Iris pigment epithelial cell (primary cell): ENCODE measurements at places on chromosomes 3 and 15.

GRCh38 chr3:37295925-37296324 is 121.5 kb upstream of the LRRFIP2 start:
- peak; percentile 65 for DNase-seq

GRCh38 chr3:136239094-136239493 is 11.0 kb upstream of the PCCB start:
- no peak for DNase-seq

DNA sequence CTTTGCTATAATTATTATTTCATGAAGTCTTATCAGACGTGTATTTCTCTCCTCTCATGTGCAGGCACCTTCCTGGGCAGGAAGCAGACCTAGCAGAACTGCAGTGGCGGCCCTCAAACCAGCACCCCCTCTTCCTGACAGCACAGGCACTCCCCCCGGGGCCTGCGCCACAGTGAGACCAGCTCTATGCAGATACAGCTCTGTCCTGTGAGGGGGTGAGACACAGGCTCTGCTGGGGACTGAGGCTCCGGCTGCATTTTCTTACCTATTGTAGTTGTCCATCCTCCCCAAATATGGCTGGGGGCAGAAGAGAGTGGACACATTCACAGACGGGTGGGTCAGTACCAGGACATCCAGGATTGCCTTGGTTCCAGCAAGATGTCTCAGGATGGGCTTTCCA is 5.0 kb downstream of the CISH start:
- no peak for DNase-seq

DNA sequence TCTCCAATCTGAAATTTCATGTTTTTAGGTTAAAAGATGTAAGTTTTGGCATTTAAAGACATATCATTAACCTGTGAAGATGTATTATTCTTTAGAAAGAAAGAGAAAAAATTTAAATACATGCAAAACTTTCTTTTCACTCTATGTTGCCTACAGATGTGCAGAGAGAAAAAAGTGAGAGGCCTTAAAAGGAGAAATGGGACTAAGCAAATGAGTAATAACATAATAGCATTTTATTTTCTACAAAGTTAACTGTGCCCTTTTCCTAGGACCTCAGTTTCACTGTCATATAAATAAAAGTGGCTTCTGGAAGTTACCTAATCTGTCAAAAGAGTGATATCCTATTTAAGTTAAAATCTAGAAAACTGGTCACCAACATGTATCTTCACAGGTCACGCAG is 16.1 kb downstream of the DAZL start:
- DNase-seq = no peak

GRCh38 chr15:36472672-36473071 is 106.8 kb upstream of the CDIN1 start:
- DNase-seq = no peak

DNA sequence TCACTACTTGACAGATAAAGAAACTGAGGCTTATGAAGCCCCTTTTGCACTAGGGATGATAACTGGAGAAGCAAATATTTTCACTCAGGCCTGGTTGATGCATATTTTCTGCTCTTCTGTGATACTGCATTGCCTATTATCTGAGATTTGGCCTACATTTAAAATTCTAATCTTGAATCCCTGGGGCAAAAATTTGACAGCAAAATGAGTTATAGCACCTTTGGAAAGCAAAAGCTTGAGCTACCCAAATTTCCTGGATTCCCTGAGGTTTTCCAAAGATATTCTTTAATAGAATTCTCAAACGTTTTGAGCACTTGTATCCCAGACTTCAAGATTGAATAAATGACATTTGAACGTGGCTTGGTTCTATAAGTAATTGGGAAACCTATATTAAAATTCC is 86.1 kb downstream of the NAALADL2 start:
- no peak for DNase-seq

DNA sequence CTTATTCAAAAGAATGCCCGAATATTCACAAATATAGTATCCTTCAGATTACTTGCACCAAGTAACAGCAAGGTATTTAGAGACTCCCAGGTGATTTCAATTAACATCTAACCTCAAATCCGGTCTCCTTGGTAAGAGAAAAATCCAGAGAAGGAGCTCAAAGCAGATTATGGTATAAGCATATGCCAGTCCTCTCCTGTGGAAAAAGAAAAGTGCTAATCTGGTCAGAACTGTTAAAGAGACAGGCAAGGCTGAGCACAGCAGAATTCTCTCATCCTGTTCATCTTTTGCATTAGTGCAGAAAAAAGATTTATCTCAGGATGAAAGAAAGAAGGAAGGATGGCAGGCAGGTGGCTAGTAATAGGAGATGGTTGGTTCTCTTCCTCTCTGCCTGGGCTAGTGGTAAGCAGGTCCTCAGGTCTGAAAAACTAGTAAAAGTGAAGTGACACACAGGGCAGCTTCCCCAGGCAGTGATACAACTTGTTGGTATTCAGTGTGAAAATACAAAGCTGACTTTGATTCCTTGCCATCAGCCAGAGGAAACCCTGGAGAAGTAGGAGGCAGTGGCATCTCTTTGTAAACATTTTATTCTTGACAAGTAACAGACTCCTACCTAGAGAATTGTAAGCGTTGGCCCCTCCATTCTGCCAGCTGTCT is 14.2 kb downstream of the ATXN7 start:
- DNase-seq = peak; percentile 47

DNA sequence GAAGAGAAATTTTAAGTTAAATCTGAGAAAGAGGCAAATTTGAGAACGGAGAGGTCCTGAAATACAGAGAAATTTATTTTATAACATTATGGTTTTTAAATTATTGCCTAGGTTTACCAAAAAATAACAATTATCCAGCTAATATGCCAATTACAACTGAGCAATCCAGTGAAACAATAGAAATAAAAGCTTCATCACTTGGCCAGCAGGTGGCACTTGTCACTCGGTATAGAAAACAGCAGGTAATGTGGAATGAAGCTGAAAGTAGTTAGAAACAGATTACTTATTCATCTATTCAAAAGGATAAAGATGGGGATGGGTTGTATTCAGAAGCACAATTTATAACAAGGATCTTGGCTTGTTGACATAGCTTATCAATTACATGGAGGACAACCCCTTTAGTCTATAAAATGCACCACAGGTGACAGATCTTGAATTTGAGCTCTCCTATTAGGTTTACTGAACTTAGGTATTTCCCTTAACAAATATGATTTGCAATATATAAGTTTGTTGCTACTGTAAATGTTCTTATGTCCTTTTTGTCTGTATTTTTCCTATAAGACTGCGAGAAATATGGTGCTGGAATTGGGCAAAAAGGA is 70.1 kb upstream of the GUCA1C start:
- peak; percentile 44 for DNase-seq

- no peak for DNase-seq
Observed at GRCh38 chr3:126679831-126680666, 24.0 kb upstream of the CHCHD6 start.

DNA sequence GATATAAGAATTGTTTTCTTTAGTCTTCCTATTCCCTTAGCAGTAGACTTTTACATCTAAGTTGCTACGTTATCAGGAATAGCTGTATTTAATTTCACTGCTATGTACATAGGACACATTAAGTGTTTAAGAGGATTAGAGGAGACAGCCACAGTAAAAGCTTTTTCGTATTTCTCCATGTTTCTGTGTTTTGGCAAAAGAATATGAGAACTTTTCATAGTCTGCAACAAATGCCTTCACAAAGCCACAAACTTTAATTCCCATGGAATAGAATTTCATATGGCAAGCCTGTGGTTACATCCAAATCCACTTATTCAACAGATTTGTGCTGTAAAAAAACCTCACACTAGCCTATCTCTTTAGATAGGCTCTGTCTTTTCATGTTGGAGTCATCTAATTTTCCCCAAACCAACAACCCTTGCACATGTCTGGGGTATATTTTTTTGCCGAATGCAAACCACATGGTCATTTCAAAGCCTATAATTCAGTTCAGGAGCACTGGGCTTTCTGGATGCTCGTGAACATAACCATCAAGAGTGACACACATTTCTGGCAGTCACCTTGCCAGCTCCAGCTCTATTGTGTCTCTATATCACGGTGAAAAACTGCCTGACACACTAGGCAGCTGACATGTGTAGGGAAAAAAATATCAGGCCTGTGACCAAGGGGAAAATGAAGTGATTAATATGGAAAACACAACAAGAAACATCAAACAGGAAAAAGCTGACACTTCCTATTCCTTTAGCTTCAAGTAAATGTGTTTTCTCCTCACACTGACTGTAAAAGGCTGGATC is 19.2 kb downstream of the PLD1 start:
- DNase-seq = peak; percentile 74
